HT-29 (cell line): ENCODE measurements at places on chromosomes 5 and 9.
A peak's percentile ranks its signal among the peaks of the same experiment; 100 is the strongest.

DNA sequence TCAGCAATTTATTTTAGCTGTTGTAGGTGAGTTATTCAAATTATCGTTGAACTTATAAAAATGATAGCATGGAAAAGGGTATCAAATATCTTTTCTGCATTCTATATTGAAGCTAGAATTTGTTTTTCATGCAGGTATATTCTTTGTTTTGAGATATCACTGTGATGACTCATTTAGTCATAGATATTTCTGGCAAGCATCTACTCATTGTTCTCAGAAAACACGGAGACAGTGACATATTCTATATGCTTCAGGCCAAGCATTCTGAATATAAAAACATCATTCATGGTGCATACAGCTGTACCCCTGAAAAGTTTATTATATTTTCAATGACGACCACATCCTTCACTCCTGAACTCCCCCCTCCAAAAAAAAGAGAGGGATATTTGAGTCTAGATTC is 150.3 kb upstream of the GRIA1 start:
- DNase-seq: no peak

- no peak for DNase-seq
Measured at GRCh38 chr9:114287763-114288192, 35.1 kb upstream of the ORM1 start.

- no peak for DNase-seq
Measured at GRCh38 chr5:40521925-40522324, 157.8 kb upstream of the PTGER4 start.

GRCh38 chr9:127917603-127918002 is 762 bp upstream of the ST6GALNAC4 start:
- no peak for DNase-seq

DNA sequence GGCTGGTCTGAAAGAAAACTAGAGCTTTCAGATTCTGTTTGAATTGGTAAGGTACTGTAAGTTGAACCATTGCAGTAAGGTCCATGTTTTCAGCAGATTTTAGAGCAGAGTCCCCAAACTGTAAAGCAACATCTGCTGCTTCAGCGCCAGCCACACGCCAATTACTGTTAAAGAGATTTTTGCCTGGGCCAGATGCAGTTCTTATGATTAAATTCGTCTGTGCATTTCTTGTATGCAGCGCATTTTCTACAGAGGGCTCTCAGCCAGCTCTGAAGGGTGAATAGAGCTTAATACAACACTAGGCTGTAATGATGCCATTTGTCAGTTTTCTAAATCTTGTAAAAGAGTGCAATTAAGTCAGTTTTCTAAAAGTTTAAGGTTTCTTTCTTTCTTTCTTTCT is 246.3 kb downstream of the COX7C start:
- no peak for DNase-seq

- DNase-seq: no peak
Measured at GRCh38 chr5:76525956-76526355, 97.2 kb downstream of the F2RL2 start.

- no peak for DNase-seq
Measured at GRCh38 chr5:38557308-38557710, 863 bp upstream of the LIFR start.

DNA sequence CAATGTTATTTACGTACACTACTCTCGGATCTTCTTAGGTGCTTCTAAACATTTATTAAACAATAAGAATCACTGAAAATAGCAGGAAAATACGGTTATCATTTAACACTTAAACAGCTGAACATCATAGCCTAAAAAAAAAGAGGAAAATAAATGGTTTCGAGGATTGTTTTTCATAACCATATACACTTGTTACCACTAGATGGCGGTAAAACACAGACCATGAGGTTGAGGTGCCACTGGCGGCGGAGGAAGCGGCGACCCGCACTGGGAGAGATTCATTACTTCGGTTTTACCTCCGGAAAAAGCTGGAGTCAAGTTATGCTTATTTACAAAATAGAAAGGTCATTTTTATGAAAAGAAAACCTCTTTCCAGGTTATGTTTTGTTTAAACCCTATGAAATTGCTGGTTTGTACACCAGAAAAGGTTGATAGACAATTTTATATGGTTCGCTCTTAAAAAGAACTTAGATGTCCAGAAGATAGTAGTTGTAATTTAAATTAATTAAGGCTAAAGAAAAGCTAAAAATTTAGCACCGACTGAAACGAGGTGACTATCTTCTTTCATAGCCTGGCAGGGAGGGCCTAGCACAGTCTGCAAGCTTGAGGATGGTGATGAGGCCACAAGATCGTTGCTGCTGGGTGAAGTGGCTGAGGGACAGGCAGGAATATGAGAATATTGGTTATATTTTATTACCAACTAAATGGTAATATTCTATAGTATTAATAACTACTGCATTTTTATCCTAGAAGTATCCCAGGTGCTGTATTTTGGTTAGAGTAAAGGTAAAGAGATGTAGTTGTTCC is 605.7 kb downstream of the RAB3C start:
- peak; percentile 69 for DNase-seq

- DNase-seq: no peak
Measured at GRCh38 chr9:80074439-80074838, 502.7 kb downstream of the TLE4 start.

- DNase-seq: no peak
Measured at GRCh38 chr5:102700916-102701315, 54.2 kb upstream of the PAM start.

DNA sequence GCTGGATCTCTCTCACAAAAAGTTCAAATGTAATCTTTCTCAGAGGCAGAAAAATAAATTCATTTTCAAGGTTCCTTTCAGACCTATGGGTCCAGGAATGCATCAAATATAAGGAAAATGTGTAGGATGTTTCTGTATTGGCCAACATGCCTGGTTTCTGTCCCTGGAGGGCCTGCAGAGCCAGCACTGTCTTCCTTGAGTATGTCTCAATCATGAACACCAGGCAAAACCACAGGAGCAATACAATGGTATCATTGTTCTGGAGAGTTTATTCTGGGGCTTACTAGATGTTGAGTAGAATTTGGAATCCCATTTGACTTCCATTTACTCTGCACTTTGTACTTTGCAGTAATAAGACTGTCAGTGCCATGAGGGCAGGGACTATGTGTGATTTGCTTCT is 23.5 kb downstream of the INSYN2B start:
- no peak for DNase-seq

DNA sequence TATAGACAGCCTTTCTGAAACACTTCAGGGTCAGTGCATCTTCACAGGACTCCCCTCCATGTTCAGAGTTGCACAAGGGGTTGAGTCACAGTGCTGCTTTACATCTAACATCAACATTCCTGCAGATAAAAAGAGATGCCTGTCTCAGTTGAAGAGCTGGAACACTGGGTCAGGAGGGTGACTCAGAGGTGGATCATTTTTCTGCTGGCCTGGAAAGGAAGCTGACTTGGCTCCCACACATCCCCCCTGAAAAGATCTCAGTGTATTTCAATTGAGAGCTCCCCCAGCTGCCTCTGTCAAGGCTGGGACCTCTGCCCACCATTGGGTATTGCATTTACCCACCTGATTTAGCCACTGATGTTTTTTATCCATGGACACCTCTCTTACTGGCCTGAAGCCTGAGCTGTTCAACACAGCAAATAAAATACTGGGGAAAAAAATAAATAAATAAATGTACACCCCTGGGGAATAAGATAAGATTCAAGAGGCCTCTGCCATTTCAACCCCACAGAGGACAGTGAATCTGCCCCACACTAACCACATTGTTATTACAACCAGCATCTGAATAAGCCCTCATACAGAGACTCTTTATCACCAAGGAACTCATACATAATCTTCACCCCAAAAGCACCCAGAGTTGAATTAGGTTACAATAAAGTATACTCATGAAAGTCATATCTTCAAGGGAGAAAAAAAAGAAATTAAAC is 716.4 kb downstream of the SEMA5A start:
- no peak for DNase-seq

- DNase-seq: no peak
Measured at GRCh38 chr5:148949841-148950470, 112.9 kb downstream of the SH3TC2 start.

- DNase-seq: no peak
Measured at GRCh38 chr5:177300236-177300880, 3.2 kb downstream of the RAB24 start.

DNA sequence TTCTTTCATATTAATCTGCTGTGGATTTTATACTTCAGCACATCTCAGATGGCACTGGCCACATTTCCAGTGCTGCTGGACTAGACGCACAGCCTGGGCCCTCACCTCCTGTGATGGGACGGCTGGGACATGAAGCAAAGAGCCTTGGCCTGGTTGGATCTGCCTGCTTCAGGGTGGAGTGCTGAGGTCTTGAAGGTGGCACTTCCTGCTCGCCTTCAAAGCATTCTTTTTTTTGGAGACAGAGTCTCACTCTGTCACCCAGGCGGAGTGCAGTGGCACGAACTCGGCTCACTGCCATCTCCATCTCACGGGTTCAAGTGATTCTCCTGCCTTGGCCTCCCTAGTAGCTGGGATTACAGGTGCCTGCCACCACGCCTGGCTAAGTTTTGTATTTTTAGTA is 73.1 kb downstream of the RAPGEF1 start:
- DNase-seq: no peak

- peak; percentile 63 for DNase-seq
Measured at GRCh38 chr9:104868687-104869404, 59.1 kb downstream of the ABCA1 start.

DNA sequence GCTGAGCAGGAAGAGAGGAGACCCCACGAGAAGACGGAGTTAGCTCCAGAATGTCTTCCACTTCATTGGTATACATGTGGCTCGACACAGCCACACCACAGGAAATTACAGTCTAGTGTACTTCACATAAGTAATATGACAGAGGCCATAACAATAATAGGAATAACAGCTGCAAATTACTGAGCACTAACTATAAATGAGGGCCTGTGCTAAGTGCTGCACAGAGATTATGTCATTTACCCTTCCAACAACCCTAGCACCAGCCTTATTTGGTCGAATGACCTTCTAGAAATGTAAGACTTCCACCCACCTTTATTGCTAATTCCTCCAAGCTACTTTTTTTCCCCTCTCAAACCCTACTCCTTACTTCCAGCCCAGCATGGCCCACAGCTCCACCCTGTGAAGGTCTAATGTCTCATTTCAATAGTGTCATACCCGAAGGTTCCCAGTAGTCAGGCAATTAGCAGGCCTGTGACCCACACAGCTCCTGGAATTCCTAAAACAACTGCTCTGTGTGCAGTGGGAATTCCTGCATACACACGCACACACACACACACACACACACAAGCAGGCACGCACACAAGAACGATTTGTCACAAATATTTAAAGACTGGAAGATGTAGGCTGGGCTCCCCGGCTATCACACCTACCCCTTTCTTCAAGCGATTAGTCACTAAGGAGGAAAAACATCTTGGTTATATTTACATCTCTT is 134.5 kb downstream of the FRMD3 start:
- no peak for DNase-seq

GRCh38 chr5:61519728-61520277 is 187.7 kb downstream of the ZSWIM6 start:
- DNase-seq: no peak

GRCh38 chr5:118894709-118895108 is 93.6 kb downstream of the DTWD2 start:
- no peak for DNase-seq

- DNase-seq: peak; percentile 49
Measured at GRCh38 chr5:69416180-69416579, 1.3 kb downstream of the MARVELD2 start.

DNA sequence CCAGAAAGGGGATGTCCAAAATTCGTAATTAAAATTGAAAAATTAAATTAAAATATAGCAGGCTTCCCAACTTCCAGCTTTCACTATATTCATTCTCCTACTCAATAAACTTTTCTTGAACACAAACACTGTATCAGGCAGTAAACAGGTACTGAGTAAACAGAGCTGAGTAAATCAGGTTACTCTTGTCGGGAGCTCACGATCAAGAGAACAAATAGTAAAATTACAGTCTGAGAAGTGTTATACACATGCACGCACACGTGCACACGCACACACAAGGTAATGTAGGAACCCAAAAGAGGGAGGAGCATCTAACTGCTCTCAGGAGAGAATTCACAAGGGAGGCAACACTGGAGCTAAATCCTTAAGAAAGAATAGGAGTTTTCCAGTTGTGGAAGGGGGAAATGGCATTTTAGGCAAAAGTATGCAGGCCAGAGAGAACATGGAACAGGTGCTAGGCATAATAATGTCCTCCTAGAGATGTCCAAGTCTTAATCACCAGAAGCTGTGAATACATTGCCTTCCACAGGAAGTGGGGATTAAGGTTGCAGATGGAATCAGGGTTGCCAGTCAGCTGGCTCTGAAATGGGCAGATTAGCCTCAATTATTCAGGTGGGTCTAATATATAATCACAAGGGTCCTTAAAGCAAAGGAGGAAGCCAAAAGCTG is 598.8 kb upstream of the BRINP1 start:
- DNase-seq: no peak

- DNase-seq: no peak
Measured at GRCh38 chr5:178309271-178310013, 76.8 kb upstream of the PHYKPL start.

GRCh38 chr9:95100071-95100627 is 217.4 kb downstream of the FANCC start:
- DNase-seq: no peak

GRCh38 chr5:1788200-1788599 is 11.4 kb downstream of the MRPL36 start:
- no peak for DNase-seq

DNA sequence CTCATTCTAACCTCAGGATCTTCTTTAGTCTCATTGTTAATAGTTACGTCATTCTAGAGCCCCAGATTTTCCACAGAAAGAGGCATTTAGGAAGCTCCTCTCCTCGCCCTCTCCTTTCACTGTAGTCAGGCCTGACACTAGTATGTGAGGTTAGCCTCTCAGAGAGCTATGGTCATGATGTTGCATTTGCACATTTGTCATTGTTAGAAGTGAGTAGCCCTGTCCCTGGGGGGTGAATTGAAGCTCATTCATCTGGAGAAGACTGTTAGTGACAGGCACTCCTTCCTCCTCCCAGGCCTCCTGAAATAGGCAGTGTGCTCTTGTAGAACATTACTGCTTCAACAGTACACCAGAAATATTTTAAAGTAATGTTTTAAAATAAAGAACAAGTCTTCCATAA is 26.6 kb upstream of the LRRTM2 start:
- DNase-seq: no peak

DNA sequence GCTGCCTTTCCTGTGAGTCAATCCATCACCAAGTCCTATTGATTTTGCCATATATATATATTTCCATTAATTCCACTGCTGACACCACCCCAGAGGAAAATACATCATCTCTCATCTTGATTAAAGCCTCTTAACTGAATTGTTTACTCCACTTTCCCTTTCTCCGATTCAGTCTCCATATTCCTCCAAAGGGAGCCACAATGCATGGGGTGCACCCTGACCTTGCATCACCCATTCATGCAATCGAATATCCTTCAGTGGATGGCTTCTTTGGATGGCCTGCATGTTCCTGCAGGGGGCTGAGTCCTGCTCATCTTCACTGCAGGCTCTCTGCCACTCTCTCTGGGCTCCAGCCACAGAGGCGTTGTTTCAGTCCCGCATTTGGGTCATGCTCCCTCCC is 231.0 kb downstream of the SNX18 start:
- DNase-seq: no peak

DNA sequence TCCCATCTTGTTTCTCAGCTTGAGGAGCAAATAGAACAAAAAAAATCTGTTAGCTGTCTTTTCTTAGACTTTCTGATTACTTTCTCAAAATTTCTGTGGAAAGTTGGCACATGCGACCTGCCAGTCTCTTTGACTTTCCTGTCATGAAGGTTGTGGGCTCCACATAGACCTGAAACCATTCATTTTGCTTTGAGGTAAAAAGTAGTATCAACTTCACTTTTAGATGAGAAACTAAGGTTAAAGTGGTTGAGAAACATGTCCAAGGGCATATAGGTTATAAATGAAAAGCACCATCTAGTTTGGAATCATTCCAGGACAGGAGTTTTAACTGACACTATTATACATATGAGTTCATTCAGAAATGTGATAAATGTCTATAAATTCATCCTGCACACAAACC is 42.7 kb downstream of the ST8SIA4 start:
- DNase-seq: no peak
